ENCODE measurements at places on chromosomes 13 and 19.

DNA sequence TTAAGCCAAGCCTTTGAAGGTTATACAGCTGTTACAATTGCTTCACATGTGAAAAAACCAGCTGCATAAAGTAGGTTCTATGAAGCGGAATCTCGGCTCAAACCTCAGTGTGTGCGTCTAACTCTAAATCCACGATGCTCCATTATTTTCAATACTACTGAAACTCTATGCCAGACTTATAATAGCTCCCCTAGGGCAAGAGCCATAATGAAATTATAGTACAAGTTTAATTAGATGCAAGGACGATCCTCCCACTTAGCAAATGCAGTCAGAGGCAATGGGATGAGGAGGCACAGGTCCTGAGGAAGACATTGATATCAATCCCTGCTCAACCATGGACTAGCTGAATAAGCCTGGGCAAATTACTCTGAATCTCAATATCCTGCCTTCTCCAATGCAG is 31.1 kb downstream of the SLC7A1 start:
- no peak for DNase-seq

DNA sequence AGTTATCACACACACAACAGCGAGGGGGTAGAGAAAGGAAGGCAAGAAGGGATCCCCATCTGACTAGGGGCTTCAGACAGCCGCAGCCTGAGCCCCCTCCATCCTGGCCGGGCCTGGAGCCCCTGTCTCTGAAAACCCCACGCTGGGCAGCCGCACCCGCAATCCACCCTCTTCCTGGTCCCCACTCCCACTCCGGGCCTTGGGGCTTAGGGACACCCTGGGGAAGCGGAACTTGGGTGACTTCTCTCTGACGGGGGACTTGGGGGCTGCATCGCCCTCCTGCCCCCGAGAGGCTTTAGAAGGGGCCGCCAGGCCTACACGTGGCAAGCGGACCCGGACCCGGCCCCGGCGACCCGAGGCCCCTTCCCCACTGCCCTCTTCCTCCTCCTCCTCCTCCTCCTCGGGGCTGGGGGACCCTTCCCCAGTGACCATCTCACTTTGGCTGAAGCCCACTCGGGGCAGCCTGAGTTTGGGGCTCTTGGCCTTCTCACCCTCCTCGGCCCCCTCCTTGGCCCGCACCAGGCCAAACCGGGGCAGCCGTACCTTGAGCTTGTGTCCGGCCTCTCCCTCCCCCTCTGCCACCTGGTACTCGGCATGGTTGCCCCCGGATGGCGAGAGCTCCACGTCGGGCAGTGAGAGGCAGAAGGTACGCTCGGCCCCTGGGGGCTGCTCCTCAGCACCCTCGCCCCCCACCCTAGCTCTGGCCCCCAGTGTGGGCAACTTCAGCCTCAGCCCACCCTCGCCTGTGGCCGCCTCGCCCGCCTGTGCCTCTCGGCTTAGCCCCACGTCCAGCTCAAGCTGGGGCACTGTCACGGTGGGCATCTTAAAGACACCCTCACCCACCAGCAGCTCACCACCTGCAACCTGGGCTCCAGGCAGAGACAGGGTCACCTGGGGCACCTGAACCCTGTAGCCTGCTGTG is 4.2 kb upstream of the HIPK4 start:
- no peak for DNase-seq

GRCh38 chr13:54606944-54607343 is 1578.3 kb downstream of the OLFM4 start:
- DNase-seq, result no peak

DNA sequence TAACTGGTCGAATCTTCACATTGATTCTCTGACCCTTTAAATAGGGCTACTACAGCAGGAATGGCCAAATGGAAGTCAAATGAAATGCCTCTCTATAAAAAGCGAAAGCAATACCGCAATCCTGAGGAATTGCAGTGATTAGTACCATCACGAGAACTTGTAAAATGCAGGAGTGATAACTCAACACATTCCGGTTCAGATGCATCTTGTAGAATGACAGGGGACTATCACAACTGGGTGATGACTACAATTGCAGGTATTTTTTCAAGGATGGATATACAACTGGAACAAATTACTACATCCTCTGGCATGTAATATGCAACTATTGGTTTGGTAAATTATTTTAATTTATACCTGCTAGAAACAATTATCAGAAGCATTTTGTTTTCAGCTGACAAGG is 140.4 kb downstream of the PCDH20 start:
- DNase-seq, result no peak
